ENCODE measurements at places on chromosomes 1 and 21.

DNA sequence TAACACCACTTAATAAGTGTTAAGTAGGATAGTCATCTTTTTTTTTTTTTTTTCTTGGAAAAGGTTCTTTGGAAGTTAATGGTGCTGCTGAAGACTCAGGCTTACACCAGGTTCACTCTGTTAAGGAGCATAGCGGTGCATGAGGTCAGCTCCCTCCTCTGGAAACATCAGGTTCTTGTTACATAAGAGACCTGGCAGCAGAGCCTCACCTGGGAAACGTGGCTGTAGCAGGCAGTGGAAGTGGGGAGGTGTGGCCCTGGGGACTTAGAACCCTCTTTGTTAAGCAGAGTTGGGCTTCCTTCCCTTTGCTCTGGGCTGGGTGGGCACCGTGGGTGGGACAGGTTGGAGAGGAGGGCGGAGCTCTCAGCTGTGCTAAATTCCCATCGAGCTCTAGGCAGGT lies 104.1 kb downstream of the CNIH3 start:
- DNase-seq: no peak

DNA sequence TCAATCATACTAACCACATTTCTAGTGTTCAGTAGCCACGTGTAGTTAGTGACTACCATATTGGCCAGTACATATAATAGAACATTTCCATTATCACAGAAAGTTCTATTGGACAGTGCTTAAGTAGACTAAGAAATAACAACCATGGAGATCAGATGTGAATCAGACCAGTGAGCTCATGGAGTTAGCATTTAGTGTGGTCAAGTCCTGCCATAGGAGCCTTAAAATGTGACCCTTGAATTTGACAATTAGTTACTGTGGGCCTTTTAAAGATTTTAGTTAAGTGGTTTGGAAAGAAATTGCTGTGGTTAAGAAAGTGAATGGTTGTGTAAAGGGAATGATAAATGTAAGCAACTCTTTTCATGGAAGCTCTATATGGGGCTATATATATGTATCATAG lies 123.4 kb downstream of the POU2F1 start:
- DNase-seq: no peak

GRCh38 chr1:20215716-20216115 lies 29.4 kb upstream of the PLA2G2C start:
- DNase-seq: no peak

DNA sequence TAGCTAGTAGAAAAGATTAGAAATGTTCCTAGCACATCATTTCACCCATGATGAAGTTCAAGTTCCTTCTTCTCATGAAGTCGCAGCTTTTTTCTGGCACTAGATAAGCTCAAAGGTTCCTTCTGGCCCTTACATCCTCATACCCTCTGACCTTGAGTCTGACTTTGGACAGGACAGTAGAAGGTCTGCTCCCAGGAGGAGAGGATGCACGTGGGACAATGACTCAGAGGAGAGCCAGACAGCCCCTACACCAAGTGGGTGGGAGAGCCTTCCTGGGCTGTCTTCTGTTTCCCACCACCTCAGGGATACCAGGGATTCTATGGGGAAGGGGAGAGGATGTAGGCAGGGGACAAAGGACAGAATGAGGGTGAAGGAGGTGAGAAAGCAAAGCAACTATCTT lies 86.0 kb downstream of the HHIPL2 start:
- DNase-seq: no peak

DNA sequence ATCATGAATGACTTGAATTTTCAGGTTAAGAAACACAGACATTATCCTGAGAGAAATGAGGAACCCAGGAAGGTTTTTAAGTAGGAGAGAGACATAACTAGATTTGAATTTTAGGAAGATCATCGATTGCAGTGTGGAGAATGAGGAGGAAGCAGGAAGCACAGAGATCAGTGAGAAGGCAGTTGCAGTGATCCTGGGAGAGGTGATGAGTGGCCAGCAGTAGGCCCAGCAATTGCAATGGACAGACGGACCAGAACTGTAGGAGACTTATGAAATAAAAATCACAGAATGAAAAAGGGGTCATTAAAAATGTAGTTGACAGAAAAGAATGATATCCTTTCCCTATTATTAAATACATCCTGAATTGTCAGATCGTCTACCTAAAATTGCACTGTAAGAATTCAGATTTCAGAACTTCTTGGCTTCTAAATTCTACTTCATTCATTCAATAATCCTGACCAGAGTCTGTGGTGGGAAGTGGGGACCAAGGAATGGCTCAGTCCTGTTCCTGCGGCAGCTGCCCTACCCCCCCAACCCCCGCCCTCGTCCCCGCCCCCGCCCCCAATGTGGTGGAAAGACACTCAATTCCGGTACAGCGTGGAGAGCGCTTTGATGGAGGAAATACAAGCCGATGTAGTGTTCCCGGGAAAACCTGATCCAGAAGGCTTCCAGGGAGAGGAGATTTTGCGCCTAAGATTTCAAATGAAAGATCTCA lies 35.1 kb downstream of the SLC2A1 start:
- DNase-seq: no peak

DNA sequence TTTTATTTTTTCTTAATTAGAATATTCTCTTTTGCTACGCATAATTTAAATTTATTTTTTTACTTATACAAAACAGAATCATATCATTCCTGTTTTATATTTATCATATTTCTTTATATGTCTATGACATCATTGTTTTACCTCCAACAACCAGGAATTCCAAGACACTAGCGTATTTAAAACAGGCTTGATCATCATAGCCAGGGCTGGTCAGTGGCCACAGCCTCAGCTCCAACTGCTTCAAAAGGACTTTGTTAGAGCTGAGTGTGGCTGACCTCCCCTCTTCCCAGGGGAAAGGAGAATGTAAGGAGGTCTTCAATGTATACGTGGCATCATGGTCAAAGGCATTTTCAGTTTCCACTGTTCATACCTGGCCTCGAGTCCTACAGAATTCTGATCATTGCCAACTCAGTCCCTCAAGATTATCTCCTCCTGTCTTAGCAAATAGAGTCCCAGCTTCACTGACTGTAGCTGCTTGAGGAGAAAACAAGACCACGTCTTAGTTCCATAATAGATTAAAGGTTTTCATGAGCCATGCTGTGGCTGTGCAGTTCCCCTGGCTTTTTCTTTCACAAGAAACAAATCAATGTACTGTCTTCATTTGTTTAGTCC lies 444.0 kb downstream of the PTPRC start:
- DNase-seq: no peak

DNA sequence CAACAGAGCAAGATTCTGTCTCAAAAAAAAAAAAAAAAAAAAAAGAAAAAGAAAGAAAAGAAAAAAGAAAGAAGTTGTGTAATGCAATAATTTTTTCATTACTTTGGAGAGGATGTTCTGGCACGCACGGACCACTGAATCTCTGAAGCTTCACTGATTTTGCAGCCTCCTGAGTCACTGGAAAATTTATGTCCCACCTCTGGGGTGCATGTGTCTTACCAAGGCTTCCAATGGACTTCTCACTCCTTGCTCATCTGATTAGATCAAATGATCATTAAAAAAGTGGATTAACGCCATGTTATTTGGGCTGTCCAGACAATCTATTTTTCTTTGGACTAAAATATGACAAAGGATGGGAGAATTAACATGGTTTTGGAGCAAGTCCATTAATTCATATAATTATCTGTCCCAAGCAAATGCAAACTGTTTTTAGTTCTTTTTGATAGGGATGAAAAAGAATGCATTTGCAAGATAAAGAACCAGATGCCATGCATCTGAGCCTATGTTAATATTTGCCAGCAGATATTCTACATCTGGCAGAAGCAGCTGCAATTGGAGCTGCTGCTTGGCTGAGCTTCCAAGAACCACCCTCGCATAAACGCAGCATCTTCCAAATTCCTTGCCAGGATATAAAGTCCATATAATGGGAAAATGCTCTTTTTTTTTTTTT lies 10.1 kb upstream of the MAP1LC3C start:
- DNase-seq: no peak

- DNase-seq: no peak
Observed at GRCh38 chr1:217910791-217911320, 279.7 kb downstream of the SPATA17 start.

GRCh38 chr1:179589509-179589908 lies 2.1 kb upstream of the TDRD5 start:
- no peak for DNase-seq

- no peak for DNase-seq
Observed at GRCh38 chr1:48038270-48038767, 41.1 kb upstream of the TRABD2B start.

DNA sequence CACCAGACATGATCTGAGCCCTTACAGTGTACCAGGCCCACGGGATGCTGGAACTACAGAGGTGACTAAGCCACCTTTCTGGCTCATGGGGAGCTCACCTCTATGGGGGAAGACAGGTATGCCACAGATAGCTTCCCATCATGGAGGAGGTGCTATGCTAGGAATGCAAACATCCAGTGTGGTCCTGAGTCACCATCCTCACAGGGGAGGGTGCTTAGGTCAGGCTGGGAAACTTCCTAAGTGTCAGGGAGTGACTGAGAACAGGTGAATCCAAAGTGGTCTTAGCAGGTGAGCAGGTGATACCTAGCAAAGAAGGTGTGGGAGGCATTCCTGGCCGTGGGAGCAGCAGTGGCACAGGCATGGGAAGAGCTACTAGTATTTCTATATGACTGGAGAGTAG lies 8.6 kb upstream of the RASSF5 start:
- no peak for DNase-seq

- no peak for DNase-seq
Observed at GRCh38 chr1:66296951-66297350, 237.0 kb upstream of the SGIP1 start.

DNA sequence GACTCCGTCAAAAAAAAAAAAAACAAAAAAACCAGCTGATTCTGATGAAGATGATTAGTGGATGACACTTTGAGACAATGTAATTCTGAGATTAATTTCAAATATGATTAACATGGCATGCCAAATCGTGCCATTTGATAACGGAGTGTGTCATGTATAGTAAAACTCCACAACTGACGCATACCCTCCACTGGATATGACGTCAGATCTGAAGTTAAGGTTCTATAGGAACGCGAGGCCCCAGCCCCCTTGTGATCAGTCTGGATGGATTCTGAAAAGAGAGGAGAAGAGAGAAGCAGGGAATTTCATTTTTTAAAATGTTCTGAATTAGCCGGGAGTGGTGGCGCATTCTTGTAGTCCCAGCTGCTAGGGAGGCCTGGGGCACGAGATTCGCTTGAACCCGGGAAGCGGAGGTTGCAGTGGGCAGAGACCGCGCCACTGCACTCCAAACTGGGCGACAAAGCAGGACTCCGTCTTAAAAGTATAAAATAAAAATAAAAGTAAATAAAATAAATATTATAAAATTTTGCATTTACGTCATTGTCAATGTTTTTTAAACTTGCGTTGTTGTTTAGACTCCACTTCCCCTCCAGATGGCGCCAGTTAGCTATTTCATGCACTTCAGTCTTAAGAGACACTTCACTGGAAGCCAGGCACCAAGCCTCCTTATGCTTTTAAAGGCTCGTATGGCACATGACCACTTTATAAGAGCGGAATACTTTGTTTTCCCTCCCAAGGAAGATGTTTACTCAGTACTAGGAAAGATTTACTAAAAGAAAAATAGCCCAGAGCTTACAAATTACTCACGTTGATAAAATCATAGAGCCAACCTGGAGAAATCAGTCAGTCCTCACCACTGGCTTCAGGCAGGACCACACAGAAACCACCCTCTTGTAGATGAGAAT lies 65.5 kb downstream of the UBE2U start:
- no peak for DNase-seq

- peak; percentile 61 for DNase-seq
Observed at GRCh38 chr1:94418664-94419655, 771 bp downstream of the ABCD3 start.

DNA sequence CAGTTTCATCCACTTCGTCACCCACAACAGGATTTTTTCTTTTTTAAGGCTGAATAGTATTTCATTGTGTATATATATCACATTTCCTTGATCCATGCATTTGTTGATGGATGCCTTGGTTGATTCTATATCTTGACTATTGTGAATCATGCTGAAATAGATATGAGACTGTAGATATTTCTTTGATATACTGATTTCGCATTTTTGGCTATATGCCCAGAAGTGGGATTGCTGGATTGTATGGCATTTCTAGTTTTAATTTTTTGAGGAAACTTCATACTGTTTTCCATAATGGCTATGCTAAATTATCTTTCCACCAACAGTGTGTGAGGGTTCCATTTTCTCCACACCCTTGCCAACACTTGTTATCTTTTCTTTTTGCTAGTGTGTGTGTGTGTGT lies 5.0 kb downstream of the GUCA2B start:
- DNase-seq: no peak

- DNase-seq: no peak
Observed at GRCh38 chr21:45071078-45071873, 3.1 kb upstream of the ADARB1 start.

GRCh38 chr1:179305450-179305849 lies 11.9 kb downstream of the SOAT1 start:
- DNase-seq: no peak

- DNase-seq: no peak
Observed at GRCh38 chr1:66695116-66695515, 57.1 kb upstream of the DYNLT5 start.

GRCh38 chr1:9038338-9038650 lies 12.1 kb upstream of the SLC2A7 start:
- no peak for DNase-seq

DNA sequence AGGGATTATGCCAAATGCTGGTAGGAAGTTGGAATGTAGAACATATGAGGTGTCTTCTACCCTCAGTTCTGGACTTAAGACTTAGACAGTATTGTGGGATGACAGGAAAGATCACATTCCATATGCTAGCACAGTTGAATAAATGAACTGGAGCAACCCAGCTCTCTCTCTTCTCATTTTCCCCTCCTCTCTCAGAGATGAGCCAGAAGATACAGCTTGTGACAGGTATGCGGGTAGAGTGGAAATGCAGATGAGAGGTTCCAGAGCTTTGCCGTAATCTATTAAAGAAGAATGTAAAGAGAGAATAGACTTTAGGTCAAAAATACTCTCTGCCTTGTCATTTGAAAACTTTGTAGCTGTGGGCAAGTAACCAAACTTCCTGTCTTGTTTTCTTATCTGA lies 32.5 kb upstream of the HMCN1 start:
- DNase-seq: no peak

GRCh38 chr1:193545171-193545570 lies 358.8 kb upstream of the B3GALT2 start:
- no peak for DNase-seq

- DNase-seq: no peak
Observed at GRCh38 chr1:64866689-64867088, 99.7 kb downstream of the JAK1 start.

DNA sequence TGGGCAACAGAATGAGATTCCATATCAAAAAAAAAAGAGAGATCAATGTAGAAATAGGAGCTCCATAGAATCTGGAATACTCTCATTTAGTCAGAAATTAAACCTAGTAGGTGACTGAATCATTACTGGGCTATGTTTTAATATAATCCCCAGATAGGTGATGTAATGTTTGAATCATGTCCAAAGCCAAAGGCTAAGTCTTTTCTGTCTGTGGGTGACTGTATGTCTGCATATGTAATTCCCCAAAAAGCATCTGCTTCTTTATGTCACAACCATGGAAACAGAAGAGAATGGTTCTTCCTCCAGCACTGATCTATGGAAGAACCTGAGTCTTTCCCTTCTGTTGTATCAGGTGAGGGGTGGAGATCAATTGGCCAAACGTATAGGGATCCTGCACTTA lies 5.8 kb downstream of the LAMC2 start:
- no peak for DNase-seq
